ENCODE measurements at places on chromosomes 1 and 21. TPM values are rescaled to one million over a fixed set of nuclear protein-coding genes. Genes with fewer than 3 reads are reported as not detected.

DNA sequence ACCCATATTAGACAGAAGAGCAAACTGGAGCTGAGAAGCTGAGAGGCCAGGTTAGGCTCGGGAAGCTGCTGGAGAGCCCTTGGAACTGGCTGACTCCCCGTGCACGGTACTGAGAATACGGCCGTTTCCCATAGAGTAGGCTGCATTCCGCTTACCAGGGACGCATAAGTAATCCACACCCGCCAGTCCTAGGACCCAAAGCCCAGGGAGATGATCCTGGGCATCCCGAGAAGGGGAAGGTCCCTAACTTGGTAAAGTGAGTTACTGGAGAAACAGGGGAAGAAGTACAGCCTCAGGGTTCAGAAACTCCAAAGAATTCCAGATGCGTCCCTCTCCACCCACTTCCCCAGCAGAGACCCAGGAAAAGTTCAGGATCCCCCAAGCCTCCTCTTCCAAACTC, 1.3 kb downstream of the LRRC38 start:
- no peak for DNase-seq

- no peak for DNase-seq
These were observed 2.0 kb upstream of the ADPRS start for GRCh38 chr1:36086529-36087232.

GRCh38 chr21:38937286-38937790, 131.6 kb downstream of the ETS2 start:
- no peak for DNase-seq

LEFTY1 gene
- polyA plus RNA-seq, result 0.08 TPM

- peak; percentile 90 for DNase-seq
These were observed at the start of gene FAAH for GRCh38 chr1:46394108-46394871. Gene FAAH, plus strand, starts transcription at chr1:46394317. Its CDS starts 32 bp downstream, at chr1:46394349.

NBPF6 gene
- polyA plus RNA-seq, result not detected

VHLL gene
- polyA plus RNA-seq, result not detected

DNA sequence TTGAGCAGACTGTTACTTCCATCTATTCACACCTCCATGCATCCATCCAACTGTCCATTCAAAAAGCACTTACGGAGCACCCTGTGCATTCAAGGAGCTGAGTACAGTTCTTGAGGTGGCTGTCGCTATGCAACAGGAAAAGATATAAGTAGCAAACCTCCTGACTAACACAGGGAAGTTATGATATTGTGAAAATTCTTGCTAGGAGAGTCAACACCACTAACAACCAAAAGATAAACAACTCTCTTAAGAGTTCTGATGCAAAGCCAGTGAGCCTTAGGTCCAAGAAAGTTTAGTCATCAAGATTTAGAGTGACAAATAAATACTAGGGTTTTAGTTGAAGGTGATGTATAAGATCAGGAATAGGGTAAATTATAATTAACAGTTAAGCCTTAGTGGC, 44.5 kb upstream of the TRIM45 start:
- no peak for DNase-seq

DCST1 gene
- not detected for polyA plus RNA-seq

DNA sequence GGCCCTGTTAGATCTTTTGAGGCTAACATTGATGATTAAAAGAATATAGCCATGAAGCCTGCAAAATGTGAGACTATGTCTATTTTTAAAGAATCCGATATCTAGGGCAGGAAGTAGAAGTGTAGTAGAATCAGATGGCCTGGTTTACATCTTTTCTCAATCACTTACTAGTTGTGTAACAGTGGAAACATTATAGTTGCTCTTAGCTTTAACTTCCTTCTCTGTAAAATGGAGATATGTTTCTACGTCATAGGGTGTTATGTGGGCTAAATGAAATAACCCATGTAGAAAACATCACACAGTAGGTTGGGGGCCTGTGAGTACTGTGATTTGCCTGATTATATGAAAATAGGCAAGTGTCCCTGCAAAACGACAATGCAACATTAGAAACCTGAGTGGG, 4.4 kb upstream of the IGFN1 start:
- DNase-seq, result no peak

- DNase-seq, result no peak
These were observed 19.8 kb upstream of the CLCC1 start for GRCh38 chr1:108983114-108983513.

OR14K1 gene
- polyA plus RNA-seq, result not detected

DNA sequence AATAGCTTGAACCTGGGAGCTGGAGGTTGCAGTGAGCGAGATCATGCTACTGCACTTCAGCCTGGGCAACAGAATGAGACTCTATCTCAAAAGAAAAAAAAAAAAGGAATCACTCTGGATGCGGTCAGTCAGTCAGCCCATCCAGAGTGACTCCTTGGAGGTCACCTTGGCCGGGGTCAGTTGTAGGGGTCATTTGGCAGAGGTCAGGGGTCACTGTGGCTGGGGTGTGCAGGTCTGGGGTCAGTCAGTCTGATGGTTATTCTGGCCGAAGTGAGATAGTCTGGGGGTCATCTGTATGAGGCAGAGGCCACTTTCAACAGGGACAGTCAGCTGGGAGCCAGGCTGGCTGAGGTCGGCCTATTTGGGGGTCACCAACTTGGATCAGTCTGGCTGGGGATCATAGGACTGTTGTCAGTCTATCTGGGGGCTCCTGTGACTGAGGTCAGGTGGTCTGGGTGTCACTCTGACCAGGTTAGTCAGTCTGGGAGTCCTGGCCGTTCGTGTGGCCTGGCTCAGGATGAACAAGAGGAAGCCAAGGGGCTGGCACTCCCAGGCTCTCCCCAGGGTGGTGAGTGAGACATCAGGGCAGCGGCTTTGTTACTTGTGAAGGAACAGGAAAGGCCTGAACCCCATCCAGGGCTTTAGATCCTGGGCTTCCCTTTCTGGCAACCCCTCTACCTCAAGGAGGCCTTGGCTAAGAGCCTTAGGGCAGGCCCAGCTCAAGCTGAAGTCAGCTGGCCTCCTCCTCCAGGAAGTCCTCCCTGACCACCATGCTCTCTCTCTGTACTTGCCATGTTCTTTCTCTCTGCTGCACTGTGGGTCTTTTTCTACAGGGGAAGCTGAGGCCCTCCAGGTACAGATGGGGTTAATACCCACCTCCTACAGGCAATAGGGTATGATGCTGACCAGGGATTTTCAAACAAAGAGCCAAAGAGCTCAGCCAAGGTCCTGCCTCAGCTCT, 15.1 kb downstream of the PTPRU start:
- no peak for DNase-seq

GRCh38 chr1:83103341-83103740, 895.6 kb downstream of the TTLL7 start:
- no peak for DNase-seq

GRCh38 chr1:205515781-205516253, 11.3 kb downstream of the CDK18 start:
- no peak for DNase-seq

PGLYRP4 gene
- not detected for polyA plus RNA-seq

- DNase-seq, result no peak
These were observed 463.5 kb downstream of the SMYD3 start for GRCh38 chr1:246043556-246043955.

GRCh38 chr1:65658122-65658521, 134.6 kb upstream of the PDE4B start:
- no peak for DNase-seq

TMEM269 gene
- polyA plus RNA-seq, result 0.07 TPM

- DNase-seq, result no peak
These were observed 97.8 kb downstream of the DUSP10 start for GRCh38 chr1:221644145-221644448.

DNA sequence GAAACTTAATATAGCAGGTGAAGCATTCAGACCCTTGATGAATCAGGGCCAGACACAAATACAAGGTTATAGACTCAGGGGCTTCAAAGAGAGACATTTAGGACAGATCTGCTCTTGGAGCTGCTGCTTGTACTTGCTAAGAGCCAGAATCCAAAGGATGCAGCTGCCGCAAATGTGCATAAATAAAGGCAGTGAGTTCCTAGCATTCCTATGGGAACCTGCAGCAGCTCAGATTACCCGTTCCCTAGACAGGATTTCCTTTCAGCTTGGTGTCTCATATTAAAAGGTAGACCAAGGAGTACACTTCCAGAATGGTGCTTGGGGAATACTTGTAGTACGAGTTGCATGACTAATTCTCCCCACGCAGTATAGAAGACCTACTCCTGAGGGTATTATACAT, 9.7 kb upstream of the LRRC53 start:
- no peak for DNase-seq

RIPPLY3 gene
- polyA plus RNA-seq, result not detected

- DNase-seq, result no peak
These were observed 894.0 kb downstream of the KCNT2 start for GRCh38 chr1:195714248-195714647.

OR2T29 gene
- polyA plus RNA-seq, result not detected

DNA sequence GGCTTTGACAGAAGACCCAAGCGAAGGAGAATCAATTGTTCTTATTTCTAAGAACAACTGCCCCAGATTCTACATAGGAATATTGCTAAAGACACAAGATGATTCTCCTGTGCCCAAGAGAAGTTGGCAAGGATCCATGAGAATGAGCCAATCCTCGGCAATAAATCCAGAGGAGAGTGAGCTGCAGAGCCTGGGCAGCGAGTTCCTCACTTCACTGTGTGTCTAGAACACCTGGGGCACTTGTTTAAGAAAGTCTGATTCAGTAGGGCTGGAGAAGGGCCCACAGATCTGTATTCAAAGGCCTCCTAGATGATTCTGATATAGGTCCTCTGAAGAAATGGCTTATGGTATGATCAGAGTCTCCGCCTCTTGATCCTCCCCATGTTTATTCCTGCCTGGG, 31.8 kb downstream of the GADD45A start:
- no peak for DNase-seq

GRCh38 chr21:42556476-42556875, 42.8 kb downstream of the SLC37A1 start:
- no peak for DNase-seq

GRCh38 chr1:209400351-209401220, 182.9 kb upstream of the CAMK1G start:
- DNase-seq, result no peak

DNA sequence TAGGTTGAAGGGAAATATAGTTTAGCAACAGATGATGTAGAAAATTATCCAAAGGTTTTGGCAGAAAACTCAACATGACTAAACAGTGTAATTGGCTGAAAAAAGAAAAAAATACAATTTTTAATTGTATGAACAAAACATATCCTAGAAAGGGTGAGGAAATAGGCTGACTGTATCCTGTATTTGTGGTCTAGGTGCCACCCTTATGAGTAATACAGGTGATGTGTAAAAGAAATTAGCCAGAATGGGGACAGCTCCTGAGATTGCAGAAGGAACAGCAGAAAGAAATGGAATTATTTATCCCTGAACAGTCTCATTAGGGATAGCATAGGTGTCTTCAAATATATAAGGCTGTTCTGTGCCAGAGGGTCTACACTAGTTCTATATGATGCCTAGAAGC, 24.6 kb downstream of the DNASE2B start:
- DNase-seq, result no peak

GRCh38 chr1:157196245-157196543, 58.0 kb upstream of the ETV3 start:
- no peak for DNase-seq

TMOD4 gene
- 154 TPM for polyA plus RNA-seq

- no peak for DNase-seq
These were observed 85.4 kb upstream of the LPGAT1 start for GRCh38 chr1:211915924-211916323.

- no peak for DNase-seq
These were observed 187.3 kb upstream of the DMRTA2 start for GRCh38 chr1:50610563-50610962.

DNA sequence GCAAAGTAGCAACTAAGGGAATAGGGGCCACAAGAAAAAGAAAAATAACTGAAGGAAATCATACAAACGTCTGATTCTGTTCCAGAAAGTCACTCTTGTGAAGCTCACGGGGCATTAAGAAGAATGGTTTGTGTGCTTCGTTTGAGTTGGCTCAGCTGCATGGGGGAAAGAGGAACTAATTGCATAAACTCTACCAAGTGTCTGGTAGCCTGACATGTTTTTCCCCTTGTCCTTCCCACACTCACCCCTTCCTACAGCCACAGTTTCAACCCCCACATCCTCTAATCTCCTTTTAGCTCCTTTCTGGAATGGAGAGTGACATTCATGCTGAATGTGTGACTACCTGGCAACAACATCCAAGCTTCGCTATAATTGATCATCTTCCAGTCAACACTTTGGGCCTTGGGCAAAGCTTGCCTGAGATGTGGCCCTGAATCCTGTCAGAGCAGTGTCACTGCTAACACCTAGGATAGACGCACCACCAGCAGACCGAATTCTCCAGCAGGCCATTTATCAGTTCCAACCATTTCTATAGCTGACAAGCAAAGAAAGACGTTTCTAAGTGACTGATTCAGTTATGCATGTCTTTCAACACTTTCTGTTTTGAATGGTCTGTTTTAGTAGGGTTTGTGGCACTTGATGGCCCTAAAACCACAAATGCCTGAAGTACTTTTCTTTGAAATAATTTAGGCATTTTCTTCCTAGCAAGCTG, 439.6 kb downstream of the TTLL7 start:
- DNase-seq, result no peak

DNA sequence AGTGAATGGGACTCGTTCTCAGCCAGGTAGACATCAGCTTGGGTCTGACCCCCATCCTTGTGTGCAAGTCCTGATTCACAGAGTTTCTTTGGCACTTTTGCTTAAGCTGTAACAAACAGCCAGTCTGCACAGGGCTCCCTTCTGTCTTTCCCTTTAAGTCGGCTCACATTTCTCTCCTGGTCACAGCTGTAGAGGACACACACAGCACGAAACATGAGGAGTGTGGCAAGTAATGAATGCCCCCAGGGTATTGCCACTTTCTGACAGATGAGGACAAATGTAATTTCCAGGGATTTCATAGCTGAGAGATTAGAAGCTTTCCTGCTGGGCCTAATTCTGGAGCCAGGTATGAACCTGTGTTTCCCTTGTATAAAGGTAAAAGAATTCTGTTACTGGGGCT, 423.5 kb downstream of the KIF26B start:
- no peak for DNase-seq

DNA sequence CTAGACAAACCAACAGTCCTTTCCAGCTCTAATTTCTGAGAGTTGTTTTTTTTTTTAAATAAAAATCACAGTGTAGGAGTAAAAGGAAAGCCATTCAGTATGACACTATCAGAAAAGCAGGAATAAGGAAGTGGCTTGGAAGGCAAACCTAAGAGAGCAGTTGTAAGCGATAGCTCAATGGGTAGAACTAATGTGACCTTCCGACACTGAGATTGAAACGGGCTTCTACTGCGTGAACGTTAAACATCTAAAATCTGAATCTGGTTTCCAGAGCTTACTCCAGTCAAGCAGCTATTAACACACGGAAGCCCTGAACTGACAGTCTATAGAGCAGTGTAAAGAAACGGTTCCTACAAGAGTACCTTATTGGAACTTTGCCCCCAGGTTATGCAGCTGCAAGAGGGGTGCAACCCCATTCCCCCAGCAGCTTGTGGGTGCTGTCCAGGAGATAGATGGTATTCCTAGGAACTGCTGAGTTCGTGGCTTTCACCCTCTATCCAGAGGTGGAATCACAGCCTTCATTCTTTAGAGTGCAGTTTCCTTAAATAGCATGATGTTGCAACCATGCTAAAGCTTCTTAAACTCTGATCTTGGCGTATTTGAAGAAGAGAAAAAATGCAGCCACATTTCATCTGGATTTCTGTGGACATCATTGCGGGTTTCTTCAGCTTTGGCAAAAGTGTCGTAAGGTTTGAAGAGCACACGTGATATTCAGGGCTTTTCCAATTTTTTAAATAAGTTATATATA, 3.3 kb upstream of the IRF2BP2 start:
- no peak for DNase-seq

- DNase-seq, result no peak
These were observed 17.9 kb downstream of the ELAPOR1 start for GRCh38 chr1:109131800-109132199.
